AG08396 (cell line): ENCODE measurements at places on chromosomes 4 and X.

DNA sequence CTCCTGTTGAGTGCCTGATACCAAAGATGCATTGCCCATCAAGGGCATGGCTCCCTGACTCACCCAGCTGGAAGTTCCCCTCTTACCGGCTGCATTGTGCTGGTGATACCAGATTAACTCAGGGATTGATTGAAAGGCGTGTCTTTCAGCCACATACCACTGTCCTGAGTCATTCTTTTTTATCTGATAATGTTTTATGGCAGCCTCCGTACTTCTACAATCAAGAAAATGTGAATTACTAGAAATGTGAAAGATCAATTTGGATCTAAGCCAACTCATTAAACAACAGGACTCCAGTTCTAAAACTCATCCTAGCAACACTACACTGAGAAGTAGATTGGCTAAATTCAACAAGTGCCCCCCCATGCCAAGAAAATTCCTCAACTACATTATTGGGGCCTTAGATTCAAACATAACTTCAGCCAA lies 40.0 kb downstream of the TXK start:
- no peak for DNase-seq

DNA sequence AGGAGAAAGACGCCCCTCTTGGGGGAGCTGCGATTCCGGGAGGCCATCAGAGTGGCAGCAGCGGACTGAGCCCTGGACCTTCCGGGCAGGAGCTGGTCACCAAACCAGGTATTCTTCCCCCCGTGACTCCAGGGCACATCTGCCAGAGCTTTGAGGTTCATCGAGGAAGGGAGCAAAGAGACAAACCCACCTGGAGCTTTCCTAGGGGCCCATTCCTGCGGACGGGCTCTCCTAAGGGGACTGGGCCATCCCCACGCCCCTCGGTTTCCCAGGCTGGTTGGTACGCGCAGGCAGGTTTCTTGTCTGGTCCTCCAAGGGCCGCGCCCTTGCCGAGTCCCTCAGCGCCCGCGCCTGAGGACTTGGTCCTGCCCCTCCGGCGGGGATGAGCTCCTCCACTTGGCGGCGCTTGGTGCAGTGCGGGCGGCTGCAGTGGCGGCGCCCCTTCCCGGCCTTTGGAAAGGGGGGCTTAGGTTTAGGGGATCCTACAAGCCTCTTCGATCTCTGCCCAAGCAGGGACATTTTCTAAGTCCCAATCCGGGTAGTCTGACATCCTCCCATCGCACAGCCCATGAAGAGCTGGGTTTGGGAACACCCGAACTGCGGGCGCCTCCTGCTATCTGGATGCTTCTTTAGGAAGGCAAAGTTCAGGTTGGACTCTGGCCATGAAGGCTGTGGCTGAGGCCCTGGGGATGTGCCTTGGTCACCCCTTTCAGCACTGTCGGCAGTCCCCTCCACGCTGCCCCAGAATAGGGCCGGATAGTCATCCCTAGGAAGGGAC lies 538 bp downstream of the STBD1 start:
- peak; percentile 81 for DNase-seq

DNA sequence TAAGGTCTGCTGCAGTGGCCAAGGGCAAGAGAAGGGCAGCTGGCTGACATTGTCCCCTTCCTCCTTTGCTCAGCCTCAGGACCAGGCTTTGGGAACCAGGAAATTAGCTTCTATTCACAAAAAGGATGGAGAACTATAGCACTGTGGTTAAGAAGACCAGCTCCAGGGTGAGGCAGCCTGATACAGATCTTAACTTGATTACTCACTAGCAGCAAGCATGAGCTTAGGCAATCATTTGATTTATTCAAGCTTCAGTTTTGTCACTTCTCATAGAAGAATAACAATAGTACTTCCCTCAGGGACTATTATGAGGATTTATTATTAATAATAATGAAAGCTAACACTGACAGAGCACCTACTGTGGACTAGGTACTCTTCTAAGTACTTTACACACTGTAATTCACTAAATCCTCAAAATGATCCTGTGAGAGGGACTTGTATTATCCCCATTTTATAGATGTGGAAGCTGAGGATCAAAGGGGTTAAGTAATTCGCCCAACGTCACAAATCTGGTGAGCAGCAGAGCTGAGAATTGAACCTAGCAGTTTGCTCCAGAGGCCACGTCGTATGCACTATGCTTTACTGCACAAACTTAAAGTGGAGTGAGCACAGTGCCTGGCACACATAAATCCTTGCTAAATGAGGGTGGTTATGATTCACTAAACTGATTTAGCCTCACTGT lies 130.4 kb upstream of the PAK3 start:
- DNase-seq = no peak

DNA sequence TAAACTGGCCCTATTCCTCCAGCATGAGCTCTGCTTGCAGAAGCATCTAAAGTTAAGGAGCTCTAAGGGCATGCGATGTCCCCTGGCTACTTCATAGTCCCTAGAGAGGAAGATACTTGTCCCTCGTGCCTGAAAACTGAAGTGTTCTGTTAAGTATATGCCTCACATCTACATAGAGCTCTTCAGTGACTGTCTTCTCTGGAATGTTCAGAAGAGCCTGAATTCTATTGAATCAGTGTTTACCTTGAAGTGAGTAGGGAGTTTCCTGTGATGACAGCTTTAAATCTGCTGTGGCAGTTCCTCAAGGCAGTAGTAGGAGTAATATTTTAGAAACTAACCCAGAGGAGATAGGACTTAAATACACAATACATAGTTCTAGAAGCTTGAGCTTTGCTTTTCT lies 111.2 kb downstream of the ZNF518B start:
- no peak for DNase-seq

GRCh38 chr4:101346351-101347266 lies 717 bp downstream of the PPP3CA start:
- peak; percentile 63 for DNase-seq

DNA sequence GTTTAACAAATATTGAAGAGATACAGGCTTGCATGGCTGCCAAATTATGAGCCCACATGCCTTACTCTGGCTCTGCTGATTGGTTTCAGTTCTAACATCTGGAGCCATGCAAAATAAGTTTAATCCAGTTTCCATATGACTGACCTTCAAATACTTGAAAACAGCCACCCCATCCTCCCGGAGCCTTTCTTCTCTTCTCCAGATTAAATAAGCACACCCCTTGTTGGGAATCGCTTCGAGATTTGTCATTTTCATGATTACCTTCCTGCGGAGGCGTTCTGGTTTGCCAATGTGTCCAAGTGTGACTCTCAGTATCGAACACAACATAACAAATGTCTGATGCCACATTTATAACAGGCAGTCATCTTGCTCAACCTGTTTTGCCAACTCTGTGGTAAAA lies 101.6 kb upstream of the JADE1 start:
- DNase-seq = peak; percentile 14

GRCh38 chr4:58453956-58454355 lies 1343.8 kb upstream of the IGFBP7 start:
- no peak for DNase-seq

- DNase-seq = no peak
Observed at GRCh38 chrX:8453611-8454010, 11.0 kb upstream of the VCX3B start.

DNA sequence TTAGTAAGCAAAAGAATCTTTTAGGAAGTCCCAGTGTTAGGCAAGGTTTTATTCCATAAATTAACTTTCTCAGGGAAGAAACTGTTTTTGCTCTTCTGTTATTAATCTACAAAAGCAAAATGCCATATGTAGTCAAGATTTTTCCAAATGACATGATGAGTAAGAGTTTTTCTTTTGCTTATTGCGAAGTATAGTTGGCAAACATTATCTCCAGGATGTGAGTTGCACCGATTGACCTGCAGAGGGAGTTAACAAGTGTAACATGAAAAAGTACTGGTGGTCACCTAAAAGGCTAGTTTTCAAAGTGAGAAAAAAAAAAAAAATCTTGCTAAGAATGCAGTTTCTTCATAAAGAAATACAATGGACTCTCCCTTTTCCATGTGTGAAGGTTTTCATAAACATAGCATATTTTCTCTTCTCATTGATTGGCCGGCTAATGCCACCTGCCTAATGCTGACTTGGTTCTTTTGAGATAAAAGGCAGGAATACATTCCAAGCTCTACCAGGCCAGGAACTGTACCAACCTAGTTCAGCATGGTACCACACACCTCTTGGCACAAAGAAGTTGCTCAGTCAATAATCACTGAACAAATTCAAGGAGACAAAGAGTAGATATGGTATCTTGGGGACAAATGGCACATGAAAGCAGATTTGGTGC lies 100.2 kb downstream of the LNX1 start:
- DNase-seq = peak; percentile 48

- no peak for DNase-seq
Observed at GRCh38 chr4:70463335-70463734, 8.7 kb upstream of the MUC7 start.

GRCh38 chr4:177339477-177340374 lies 30.1 kb downstream of the NEIL3 start:
- peak; percentile 34 for DNase-seq

DNA sequence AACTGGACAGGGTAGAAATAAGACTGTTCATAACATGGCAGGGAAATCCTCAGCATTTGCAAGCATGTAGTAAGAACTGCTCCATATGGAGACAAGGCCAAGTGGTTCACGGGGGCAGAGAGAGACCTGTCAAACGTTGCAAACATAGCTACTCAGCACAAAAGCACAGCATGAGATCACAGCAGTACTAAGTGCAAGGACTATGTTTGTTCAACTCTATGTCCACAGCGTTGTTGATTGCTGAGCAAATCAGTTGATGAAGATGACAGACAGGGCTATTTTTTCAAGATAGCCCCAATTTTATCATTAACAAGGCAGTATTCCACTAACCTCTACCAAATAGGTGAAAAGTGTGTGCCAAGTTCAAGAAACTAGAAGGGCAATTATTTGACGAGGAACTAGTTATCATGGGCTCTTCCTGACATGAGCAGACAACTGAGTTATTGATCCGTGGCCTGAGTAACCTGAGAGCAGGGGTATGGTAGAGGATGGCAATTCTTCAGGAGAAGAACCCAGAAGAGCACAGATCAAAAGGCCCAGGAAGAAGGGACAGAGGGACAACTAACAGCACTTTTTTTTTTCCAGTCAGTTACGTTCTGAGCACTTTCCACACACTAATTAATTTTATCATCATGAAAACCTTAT lies 57.4 kb downstream of the SPOCK3 start:
- DNase-seq = no peak
